ENCODE measurements at places on chromosomes 1 and 21.

DNA sequence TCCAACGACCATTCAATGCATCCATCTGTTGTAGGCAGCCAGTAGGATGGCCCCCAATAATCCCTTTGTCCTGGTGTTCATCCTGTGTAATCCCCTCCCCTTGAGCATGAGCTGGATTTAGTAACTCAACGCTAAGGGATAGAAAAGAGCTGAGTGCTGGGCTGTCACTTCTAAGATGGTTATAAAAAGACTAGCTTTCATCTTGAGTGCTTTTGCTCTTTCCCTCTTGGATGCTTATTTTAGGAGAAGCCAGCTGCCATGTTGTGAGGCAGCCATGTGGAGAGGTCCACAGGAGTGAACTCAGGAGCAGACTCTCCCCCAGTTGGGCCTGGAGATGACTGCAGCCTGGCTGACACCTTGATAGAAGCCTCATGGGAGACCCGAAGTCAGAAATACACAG, 401.5 kb downstream of the VAV3 start:
- no peak for DNase-seq

DNA sequence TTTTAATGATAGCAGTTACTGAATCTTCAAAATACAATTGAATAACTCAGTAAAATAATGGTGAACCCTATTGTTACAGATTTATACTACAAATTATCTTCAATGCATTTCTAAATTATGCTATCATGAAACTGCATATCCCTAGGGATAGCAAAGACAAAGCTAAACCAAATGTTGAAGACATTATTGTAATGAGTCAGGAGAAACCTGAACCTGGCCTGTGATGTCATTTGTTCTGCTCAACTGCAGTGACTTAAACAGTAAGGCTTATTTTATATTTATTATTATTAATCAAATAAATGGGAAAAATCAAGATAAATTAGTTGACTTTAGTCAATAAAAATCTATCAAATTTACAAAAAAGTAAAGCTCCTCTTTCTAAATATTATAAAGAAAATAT, 100.3 kb downstream of the UCHL5 start:
- no peak for DNase-seq

DNA sequence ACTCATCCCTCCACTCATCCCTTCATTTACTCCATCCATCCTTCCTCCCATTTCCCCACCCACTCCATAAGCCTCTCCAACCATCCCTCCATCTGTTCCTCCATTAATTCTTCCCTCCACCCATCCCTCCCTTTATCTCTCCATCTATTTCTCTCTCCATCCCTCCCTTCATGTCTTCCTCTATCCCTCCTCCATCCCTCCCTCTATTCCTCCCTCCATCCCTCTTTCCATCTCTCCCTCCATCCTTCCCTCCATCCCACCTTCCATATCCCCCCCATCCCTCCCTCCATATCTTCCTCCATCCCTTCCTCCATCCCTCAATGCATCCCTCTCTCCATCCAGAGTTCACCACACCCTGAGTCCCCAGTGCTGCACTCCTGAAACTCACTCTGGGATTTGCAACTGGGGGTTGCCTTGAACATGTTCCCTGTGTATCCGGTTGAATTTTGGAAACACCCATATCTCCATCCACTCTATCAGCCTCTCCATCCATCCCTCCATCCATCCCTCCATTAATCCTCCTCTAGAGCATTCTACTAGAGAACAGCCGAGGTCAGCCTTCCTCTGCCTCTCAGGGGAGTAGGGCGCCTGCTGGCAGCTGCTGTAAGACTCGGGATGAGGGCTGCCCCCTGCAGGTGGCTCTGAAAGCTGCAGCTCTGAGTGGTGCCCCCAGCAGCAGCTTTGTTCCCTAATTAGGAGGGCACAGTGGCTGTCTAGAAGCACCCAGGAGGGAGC, 39.4 kb downstream of the ABCG1 start:
- DNase-seq: no peak

DNA sequence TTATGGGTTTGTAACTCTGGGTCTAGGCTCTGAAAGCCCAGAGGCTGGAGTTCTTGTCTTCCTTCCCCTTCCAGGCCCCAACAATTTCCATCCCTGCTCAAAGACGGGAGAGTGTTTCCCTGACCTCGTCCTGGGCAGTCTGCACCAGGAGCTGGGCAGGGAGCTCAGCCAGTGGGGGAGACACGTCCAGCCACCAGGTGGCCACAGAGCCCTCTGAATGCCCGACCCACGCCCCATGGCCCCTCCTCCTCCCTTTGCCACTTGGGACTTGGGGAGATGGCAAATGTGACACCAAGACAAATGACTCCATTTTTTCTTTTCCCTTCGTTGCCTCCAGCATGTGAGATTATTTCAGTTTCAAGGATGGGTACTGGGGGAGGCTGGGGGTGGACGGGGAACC, 159.9 kb upstream of the AJAP1 start:
- DNase-seq: no peak

GRCh38 chr1:147479864-147480564, 61.3 kb upstream of the BCL9 start:
- DNase-seq: no peak

- no peak for DNase-seq
Measured at GRCh38 chr1:228987286-228987685, 252.0 kb downstream of the RHOU start.

DNA sequence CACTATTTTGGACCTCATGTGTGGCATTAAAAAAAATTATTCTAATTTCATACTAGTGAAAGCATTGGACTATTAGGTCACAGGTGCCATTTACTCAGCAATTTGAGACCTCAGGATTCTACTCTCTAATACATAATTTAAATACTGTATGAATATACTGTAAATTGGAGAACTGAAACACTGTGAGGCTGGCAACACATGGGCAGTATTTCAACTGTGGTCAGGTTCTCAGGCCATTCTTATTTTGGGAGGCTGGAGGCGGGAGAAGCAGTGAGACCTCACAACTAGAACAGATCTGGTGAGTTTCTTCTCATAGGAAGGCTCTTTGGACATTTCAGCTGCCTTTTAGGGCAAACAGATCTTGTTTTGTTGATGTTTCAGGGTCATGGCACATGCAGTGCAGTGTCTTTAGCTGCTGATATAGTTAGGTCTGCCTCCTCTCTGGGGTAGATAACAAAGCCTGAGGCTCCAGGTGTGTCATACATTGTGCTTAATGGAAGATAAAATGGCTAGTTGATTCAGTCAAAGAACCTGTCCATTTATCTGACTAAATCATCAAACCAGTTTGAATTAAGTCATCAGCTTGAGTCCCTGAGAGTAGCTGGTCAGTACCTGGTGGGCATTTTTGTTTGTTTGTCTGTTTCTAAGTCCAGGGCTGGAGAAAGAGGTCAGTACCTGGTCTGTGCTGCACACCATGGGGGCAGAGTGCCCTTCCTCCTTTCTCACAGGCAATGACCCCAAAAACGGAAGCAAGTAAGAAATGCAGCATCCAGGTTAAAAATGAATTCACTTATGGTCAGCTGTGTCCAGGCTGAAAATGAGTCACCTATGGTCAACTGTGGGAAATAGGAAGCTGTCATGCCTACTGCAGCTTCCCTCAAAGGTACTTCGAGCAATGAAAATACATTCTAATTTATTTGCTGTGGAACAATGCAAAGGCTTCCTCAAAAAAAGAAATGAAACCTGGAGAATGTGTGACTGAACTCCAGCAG, 216.2 kb downstream of the SDCCAG8 start:
- no peak for DNase-seq

DNA sequence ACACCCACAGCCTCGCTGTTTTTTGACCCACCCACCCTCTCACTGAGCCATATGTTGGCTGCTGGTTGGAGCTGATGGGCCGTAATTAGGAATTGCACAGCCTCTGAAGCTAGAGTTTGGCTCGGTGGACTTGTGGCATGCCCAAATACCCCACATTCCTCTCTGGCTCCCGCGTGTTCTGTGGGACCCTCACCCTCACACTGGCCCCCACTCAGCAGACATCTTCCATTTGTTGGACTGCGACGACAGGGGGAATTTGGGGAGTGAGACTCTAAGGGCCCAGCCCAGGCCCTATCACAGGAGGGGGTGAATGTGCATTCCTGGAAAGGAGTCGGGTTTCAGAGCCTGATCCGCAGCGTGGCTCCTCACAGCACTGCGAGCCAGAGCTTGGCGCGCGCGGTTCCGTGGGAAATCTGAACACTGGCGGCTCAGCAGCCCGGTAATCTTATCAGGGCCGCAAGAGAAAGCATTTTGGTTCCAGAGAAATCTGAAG, 5.2 kb downstream of the RCSD1 start:
- DNase-seq: no peak

GRCh38 chr1:225474439-225474985, 46.7 kb upstream of the LBR start:
- DNase-seq: no peak

DNA sequence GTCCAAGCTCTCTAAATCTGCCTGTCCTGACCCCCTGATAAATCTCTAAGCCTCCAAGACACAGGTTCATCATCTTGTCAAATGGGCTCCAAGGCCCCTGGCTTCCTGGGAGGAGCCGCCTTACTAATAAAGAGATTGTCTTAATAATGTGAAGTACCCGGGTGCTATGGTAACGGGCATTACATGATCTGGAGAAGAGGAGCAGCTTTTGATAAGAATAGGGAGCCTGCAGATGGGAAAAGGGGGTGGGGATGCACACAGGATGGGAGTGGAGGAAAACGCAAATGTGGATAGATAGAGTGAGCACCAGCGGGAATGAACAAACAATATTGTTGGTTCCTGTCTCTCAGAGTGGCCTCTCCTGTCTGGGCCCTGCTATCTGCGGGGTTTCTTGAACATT, 11.9 kb upstream of the RXRG start:
- DNase-seq: no peak

GRCh38 chr1:159932296-159933285, 7.3 kb upstream of the TAGLN2 start:
- no peak for DNase-seq

DNA sequence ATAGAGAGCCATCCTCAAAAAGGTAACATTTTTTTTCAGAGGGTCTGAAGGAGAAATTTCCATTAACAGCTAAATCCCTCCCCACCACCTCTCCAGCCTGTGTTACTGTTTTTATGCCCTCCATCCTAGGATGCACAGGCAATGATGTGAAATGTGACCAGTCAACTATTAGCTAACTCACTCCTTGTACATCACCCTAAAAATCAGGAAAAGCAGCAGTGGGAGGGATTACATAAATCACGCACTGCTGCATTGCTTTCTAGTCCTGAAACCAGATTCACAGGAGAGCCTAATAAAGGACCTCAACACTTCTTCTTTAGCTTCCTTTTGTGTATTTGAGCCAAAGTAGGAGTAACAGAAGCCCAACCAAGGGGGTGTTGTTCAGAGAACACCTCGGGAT, 66.3 kb downstream of the LMO4 start:
- no peak for DNase-seq

DNA sequence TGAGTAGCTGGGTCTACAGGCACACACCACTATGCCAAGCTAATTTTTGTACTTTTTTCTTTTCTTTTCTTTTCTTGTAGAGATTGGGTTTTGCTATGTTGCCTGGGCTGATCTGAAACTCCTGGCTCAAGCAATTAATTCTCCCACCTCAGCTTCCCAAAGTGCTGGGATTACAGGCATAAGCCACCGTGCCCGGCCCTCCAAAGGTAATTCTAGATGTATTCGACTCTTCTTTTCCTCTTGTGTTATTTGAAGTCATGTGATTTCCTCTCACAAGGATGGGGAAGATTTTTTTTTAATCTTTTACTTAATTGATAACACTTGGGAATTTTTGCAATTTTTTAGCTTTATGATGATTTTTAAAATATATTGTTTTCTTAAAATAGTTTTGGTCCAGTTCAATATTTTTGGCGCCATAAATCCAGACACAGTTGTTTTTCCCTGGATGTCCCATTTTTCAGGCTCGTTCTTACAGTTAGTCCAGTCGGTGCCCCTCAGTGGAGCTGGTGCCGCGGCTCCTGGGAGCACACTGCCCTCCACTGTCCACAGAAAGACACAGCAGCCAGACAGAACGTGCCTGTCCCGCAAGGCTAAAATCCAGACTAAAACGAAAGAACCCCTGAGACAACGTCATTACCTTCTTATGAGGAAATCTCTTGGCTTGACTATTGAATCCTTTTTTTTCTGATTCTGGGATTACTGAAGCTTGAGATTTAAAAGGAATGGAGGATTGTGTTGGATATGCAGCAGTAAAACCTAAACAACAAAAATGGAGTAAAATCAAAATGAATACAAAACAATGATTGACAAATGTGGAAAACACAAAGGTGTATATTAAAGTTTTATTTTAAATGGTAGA, 22.4 kb downstream of the STPG1 start:
- peak; percentile 8 for DNase-seq

DNA sequence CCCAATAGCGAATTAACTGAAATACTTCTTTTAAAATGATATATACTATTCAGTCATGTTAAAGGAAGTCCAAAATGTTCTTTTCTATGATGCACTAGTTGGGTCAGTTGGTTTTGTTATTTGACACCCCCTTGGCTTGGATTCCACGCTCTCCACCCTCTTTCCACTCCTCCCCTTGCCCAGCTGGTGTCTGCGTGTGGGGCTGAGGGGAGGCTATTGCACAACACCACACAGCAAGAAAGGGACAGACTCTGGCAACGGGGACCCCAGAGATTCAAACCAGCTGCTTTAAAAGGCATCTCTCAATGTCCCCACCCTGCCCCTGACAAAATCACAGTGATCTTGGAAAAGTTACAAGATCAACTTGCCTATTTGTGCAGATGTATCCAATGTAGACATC, 394.3 kb downstream of the TGFB2 start:
- no peak for DNase-seq

GRCh38 chr1:4063516-4063915, 163.4 kb upstream of the C1orf174 start:
- DNase-seq: no peak

- no peak for DNase-seq
Measured at GRCh38 chr1:47914952-47915676, 82.1 kb downstream of the TRABD2B start.

- no peak for DNase-seq
Measured at GRCh38 chr1:52190500-52191252, 48.8 kb downstream of the ZFYVE9 start.

DNA sequence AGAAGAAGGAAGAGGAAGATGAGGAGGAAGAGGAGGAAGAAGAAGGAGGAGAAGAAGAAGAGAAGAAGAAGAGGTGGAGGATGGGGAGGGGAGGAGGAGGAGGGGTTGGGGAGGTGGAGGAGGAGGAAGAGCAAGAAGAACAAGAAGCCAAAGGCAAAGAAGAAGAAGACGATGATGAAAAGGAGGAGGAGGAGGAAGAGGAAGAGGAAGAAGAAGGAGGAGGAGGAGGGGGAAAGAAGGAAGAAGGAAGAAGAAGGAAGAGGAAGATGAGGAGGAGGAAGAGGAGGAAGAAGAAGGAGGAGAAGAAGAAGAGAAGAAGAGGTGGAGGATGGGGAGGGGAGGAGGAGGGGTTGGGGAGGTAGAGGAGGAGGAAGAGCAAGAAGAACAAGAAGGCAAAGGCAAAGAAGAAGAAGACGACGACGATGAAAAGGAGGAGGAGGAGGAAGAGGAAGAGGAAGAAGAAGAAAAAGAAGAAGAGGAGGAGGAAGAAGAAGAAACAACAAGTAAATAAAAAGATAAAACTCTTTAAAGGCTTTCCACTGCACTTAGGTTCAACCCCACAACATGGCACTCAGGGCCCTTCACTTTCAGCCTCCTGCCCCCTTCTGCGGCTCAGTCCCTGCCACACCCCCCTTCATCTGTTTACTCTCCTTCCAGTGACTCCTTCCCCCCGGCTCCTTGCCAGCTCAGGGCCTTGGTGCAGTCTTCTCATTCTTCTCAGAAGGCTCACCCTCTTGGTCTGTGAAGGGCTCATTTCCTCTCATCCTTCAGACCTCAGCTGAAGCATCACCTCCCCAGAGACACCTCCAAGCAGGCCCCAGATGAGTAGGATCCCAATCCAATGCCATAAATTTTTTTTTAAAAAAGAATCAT, 114.0 kb downstream of the KCNN3 start:
- DNase-seq: no peak

Measured in amygdala (tissue), 56 donors.